ENCODE measurements at places on chromosomes 4 and X. TPM values are rescaled to one million over a fixed set of nuclear protein-coding genes. Genes with fewer than 3 reads are reported as not detected.

DNA sequence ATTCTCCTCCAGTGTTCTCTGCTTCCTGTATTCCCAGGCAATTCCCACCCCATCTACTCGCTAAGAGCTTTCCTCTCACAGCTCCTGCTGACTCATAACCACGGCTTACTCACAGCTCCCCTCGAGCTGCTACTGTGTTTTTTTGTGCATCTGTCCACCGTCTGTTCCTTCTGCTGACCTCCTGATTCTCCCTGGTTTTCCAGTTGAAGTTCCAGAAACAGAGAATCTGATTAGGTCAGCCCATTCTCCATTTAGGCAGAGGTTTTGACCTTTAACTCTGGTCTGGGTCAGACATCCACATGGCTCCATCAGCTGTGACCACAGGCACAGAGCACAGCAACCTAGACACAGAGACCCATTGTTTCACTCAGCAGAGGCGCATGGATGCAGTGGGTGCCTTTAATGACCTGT lies 5.5 kb upstream of the SMIM20 start:
- no peak for DNase-seq
- H3K4me3 ChIP-seq = no peak overlapping the region
- peaks cover 13% of the 10 kb centered on the region for H3K4me1 ChIP-seq
- no peak overlapping the region for H3K27ac ChIP-seq
- H3K27me3 ChIP-seq = peaks cover 22% of the 10 kb centered on the region

GRCh38 chr4:115053313-115053712 lies 60.1 kb downstream of the NDST4 start:
- H3K36me3 ChIP-seq = no peaks in the 10 kb centered on the region
- no peak overlapping the region for H3K4me3 ChIP-seq
- H3K27ac ChIP-seq = no peak overlapping the region

- DNase-seq = no peak
- H3K36me3 ChIP-seq = no peaks in the 10 kb centered on the region
- H3K4me1 ChIP-seq = peaks cover 3% of the 10 kb centered on the region
- no peak overlapping the region for H3K27ac ChIP-seq
- H3K4me3 ChIP-seq = no peak overlapping the region
These were observed 11.9 kb downstream of the RPS6KA3 start for GRCh38 chrX:20254712-20255299.

- H3K36me3 ChIP-seq = no peaks in the 10 kb centered on the region
- no peaks in the 10 kb centered on the region for H3K4me1 ChIP-seq
- peak; percentile 52 for DNase-seq
- no peak overlapping the region for H3K27ac ChIP-seq
These were observed 147.9 kb downstream of the LRBA start for GRCh38 chr4:150867148-150867547.

GRCh38 chr4:183450108-183450507 lies 5.7 kb downstream of the CDKN2AIP start:
- peaks cover 26% of the 10 kb centered on the region for H3K36me3 ChIP-seq
- H3K27ac ChIP-seq = no peak overlapping the region
- H3K4me1 ChIP-seq = peaks cover 26% of the 10 kb centered on the region
- no peak overlapping the region for H3K4me3 ChIP-seq
- peaks cover 2% of the 10 kb centered on the region for H3K27me3 ChIP-seq
- DNase-seq = no peak

DNA sequence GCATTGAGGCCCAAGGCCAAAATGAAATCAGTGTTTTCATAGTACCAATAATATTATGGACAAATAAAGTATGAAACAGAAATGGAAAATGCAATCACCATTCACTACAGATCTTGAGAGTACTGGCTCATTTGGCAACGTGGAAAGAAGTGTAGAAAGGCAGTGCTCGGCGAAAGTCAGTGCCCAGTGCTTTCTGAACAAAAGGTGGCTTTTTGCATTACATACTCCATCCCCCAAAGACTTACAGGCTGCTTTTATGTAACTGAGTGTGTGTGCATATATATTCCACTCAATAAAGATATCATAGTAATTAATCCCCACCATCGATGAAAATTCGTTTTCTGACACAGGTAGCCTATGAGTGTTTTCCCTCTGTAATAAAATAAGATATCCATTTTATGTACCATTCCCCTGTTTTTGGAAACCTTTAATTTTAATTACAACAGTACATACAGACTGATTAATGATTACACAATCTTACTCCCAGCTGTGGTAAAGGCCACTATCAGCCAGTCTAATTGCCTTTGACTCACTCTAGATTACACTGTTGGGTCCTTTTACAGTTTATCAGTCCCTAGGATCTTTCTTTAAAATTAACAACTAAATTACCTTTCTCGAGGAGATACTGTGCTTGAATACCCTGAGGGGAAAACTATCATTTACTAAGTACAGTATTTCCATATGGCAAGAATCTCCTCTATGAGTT lies 65.9 kb downstream of the MAD2L1 start:
- H3K4me3 ChIP-seq = no peak overlapping the region
- no peaks in the 10 kb centered on the region for H3K36me3 ChIP-seq
- no peak overlapping the region for H3K27ac ChIP-seq
- H3K27me3 ChIP-seq = peaks cover 2% of the 10 kb centered on the region
- H3K4me1 ChIP-seq = no peaks in the 10 kb centered on the region

Gene HMX1
- total RNA-seq = not detected

DNA sequence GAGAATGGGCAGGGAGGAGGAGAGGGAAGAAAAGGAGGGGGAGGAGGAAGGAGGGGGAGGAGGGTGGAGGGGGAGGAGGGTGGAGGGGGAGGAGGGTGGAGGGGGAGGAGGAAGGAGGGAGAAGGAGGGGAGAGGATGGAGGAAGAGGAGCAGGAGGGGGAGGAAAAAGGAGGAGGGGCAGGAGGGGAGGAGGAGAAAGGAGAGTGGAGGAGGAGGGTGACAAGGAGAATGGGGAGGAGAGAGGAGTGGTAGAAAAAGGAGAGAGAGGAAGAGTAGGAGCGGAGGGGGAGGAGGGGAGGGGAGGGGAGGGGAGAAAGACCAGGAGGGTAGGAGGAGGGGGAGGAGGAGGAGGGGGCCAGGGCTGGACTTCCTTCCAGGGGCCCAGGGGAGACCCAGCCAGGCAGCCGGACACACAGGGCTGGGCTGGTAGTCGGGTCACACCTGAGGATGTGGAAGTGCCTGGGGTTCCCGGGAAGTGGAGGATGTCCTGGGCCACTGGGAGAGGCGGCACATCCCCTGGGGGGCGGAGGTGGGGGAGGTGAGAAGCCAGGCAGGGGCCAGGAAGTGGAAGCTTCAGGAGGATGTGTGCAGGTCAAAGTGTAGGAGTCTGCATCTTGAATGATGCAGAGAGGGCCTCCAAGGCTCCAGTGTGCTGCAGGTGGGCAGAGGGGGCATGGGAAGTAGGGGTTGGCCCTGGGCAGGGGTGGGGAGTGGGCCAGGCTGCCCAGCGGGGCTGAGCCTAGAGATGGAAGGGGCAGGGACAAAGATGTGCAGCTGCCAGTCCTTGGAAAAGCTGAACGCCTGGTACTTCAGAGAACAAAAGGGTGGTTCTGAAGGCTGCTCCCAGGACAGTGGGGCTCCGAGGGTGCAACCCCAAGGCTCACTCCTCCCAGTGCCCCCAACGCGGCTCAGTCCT lies 18.8 kb downstream of the IL3RA start:
- DNase-seq = peak; percentile 18
- peaks cover 15% of the 10 kb centered on the region for H3K27me3 ChIP-seq
